ENCODE measurements at places on chromosomes 2 and 18.

DNA sequence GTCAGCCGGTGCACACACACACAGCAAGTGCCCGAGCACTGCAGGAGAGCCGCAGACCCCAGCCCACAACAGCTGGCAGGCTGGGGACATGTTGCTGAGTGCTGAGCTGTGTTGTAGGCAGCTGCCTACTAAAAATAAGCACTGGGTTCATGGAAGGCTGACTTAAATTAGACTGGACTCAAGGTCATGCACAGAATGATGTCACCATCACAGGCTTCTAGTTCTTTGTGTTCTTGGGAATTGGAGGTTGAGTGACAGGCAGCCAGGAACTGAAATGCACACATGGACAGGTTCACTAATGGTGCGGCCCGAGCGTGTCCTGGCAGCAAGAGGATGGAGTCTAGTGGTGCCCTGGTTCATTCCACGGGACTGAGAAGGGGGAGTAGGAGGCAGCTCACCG, 71.3 kb downstream of the VWA3B start:
- DNase-seq: no peak

GRCh38 chr2:7953195-7953594, 728.7 kb upstream of the ID2 start:
- no peak for DNase-seq

- DNase-seq: no peak
These were observed 74.4 kb downstream of the UBE2E3 start for GRCh38 chr2:181054843-181055242.

GRCh38 chr2:233438573-233439147, 84.4 kb downstream of the DGKD start:
- no peak for DNase-seq

- no peak for DNase-seq
These were observed 38.0 kb upstream of the GPAT2 start for GRCh38 chr2:96072746-96073145.

DNA sequence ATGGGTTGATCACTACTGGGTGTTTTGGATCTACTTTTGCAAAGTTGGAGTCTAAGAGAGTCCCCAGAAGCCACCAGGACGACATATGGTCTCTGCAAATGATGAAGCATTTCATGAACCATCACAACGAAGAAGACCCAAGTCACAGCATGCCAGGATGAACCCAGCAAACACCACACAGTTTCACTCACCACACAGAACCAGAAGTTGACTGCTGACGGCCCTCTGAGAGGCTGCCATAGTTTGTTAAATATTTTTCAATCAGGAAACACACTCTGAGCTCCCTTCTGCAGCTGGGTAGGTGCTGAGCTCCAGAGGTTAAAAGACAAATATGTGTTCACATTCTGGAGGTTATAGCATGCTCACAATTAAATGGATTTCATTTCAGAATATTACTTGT, 271.4 kb downstream of the DCDC2C start:
- DNase-seq: no peak

GRCh38 chr18:61926532-61926931, 33.7 kb upstream of the RNF152 start:
- DNase-seq: peak; percentile 19

- DNase-seq: no peak
These were observed 465.8 kb upstream of the MEIS1 start for GRCh38 chr2:65969161-65969560.

All from CD4-positive, alpha-beta T cell treated with Interleukin-10 for 1 hour (primary cell).